T follicular helper cell (primary cell): ENCODE measurements at places on chromosomes 3 and 15.

- DNase-seq, result no peak
Measured at GRCh38 chr15:51180011-51180410, 85.3 kb upstream of the TNFAIP8L3 start.

GRCh38 chr3:127419182-127419581 is 131.3 kb upstream of the PRR20G start:
- DNase-seq, result no peak

DNA sequence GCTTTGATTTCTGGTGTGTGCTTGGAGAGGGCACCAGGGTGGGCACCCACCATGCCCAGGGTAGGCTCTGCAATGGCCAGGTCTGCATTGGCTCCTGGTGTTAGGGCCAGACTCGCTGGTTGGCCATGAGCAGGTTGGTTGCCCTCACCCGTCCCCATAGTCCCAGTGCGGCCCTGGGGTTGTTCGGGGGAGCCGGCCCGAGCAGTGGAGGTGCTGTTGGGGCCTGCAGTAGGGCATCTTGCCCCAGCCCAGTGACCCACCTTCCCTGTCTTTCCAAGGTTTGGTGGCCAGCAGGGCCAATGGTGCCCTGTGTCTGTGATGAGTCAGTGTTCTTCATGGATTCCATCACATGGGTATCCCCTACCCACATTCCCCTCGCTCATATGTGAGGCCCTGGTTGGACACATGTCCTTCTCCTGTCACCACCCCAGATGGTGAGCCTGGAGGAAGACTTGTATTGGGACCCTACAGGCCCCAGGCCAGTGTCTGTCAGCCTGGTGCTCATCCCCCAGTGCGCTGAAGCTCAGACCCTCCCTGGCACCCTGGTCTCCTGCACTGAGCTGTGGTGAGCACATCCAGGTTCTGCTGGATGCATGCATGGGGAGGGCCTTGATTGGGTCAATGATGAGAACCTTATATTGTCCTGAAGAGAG is 190.1 kb downstream of the UBE3A start:
- DNase-seq, result no peak

DNA sequence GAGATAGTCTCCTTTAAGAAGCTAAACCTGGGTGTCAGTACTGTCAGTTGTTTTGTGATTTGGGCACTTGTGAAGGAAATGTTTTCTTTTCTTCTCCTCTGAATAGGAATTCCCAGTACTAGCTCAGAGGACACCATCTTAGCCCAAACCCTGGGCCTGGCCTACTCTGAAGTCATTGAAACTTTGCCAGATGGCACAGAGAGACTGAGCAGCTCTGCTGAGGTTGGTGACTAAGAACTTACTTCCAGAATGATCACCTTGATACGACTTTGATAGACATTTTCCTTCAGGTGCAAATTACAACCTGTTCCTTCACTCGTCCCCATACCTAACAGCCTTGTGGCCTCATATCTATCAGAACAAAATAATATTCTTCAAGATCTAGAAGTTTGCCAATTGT is 100.2 kb downstream of the LARS2 start:
- no peak for DNase-seq

DNA sequence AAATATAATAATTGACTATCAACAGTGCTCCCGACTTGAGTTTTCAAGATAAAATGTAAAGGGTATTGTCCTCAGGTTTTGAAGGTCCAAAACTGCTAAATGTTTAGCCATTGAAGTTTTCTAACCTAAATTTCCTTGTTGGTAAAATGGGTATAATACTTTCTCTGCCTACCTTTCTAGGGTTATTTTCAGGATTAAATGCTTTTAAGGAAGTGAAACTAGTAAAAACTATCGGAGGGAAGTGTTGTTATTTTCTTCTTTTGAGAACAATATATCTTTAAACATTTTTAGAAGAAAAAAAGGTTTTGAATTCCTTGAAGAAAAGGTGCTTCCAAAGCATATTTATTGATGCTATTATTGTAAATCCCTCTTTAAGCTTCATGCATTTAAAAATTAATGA is 67.3 kb downstream of the FILIP1L start:
- no peak for DNase-seq

- DNase-seq, result no peak
Measured at GRCh38 chr3:170697131-170697530, 111.3 kb upstream of the SLC7A14 start.

DNA sequence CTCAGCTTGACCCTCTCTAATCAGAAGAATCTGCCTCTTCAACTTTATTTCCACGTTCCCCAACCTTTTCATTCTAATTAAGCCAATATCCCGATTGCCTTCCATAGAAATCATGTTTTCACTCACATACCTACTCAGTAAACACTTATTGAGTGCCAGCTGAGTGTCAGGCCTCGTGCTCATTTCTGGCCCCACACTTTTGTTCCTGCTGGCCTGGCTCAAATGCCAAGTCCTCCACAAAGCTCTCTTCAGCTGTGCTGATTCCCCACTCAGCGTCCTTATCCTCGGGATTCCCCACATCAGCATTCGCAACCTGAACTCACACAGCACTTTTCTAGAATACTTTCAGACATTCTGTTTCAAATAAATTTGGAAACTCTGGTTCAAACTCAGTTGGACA is 68.9 kb downstream of the THBS1 start:
- no peak for DNase-seq

GRCh38 chr3:136753326-136753939 is 1.3 kb upstream of the STAG1 start:
- no peak for DNase-seq

- DNase-seq, result no peak
Measured at GRCh38 chr15:94125698-94126097, 105.7 kb upstream of the MCTP2 start.

DNA sequence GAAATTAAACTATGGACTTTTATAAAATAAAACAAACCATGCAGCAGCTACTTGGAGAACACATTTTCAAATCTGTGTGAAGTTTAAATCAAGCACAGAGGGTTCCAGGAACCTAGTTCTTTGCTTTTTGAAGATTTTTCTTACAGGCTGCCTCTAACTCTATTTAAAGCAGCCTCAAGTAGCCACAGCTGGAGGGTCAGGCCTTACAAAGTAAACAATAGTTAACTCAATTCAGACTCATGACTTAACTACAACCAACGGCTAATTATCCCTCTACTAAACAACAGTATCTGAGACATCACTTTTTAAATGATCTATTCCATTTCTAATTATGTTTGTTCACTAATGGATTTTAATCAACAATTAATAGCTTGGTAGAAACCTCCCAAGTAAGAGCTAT is 9.8 kb downstream of the LRIG1 start:
- no peak for DNase-seq

DNA sequence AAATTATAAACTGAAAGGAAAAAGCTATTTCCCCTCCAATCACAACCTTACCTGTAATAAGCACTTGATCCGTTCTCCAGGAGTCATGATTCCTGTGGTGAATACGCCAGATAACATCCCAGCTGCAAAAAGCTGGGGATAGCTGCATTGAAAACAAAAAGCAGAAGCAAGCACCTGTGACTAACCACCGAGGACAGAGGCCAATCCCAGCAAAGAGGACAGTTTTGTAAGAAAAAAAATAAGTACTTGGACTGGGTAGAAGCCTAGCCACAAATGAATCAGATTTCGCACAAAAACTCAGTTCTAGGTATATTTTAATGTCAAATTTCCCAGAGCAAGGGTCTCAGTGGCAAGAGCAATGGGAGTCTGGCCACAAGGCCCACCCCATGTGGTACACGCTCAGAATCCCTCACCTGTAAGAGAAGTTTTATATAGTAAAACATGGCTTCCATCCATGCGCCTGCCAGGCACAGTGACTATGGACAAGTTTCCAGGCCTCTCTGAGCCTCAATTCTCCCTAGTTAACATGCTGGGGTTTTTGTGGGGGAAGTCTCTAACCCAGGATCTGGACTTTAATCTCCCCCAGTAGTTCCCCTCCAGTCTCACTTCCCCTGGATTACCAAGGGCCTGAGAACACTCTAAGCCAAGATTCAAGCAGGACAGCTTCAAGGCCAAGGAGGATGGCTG is 19.2 kb downstream of the SLC25A20 start:
- no peak for DNase-seq

GRCh38 chr3:27713435-27714145 is 8.5 kb downstream of the EOMES start:
- no peak for DNase-seq

GRCh38 chr3:54999159-54999558 is 71.3 kb upstream of the LRTM1 start:
- no peak for DNase-seq

- no peak for DNase-seq
Measured at GRCh38 chr3:126146525-126147146, 33.8 kb downstream of the ALDH1L1 start.

DNA sequence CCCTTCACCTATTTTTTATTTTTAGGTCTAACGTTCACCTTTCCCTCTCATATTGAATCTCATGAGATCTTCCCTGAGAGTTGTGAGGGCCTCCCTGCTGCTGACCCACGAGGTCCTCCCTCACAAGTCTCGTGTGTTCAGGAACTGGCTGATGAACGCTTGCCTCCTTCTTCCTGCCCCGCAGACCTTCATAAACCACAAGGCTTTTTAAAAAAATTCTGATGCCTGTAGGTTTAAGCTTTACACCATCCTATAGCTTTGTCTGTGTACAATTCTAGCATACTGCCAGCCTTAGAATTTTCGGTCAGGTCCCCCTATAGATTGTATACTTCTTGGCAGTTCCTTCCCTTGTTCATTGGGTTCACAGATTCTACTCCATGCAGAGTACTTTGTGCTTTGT is 50.5 kb downstream of the CHST2 start:
- DNase-seq, result no peak

GRCh38 chr3:49673121-49673714 is 933 bp upstream of the APEH start:
- DNase-seq, result no peak

- DNase-seq, result no peak
Measured at GRCh38 chr3:113148284-113148683, 63.1 kb upstream of the BOC start.

DNA sequence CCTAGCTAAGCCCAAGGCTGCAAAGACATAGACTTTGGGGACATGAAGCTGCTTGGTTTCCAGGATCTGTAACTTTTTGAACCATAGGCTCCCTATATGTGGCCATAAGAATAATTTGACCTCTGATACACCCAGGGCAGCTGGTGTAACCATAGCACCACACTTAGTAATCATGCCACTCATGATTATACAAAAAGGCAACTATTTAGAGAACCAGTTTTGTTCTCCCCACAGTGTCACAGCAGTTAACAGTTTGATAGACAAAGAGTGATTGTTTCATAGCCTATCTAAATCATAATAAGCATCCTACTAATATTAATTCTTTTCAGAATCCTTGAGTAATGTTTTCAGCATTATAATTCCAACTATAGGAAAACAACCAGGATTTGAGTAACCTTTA is 334.9 kb downstream of the NEK10 start:
- DNase-seq, result no peak

DNA sequence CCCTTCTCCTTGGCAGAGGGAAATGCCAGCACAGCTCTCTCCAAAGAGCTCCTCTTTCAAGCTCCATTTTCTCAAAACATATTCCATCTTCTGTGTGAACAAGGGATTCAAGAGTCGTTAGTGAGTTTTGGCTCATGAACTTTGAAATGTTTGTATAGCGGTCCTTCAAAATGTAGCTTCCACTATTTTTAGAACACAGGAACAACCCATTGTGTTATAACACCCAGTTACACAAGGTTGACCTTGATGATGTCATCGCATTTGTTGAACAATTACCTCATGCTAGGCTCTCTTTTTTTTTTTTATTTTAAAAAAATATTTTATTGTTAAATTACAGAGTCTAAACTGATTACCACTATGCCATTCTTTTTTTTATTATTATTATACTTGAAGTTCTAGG is 251.7 kb downstream of the THSD4 start:
- no peak for DNase-seq

GRCh38 chr15:94417501-94418293 is 186.3 kb downstream of the MCTP2 start:
- no peak for DNase-seq

DNA sequence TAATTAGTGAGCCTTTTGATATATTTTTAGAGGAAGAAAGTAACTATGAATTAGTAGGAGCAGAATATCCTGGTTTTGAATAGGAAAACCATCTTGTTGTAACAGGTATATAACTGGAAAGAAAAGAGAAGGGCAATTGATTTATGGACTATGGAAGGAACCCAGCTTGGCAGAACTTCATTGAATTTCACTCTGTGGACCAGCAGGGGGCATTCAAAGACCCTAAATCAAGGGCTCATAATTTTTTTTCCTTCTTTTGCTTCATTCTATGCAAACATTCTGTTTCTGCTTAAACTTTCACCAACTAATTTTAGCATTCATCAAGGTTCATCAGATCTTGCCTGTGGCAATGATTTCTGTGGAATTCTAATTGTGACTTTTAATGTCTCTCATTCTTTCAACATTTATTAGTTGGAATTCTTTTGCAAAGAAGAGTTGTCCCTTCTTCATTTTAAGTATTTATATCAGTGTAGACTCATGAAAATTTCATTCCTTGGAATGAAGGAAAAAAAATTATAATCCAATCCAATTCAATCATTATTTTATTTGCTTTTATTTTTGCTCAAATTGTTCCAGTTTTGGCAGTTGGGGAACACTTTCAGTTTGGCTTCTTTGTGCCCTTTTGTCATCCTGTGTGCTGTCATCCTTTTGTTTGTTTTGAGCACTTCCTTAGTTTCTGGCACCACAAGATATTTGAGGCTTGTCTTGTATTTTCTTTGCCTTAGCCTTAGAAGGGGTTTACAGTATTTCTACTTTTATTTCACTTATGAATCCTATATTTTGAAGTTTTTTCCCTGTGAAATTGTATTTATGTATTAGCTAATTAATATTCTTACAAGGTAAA is 30.4 kb downstream of the NXPE3 start:
- DNase-seq, result peak; percentile 18

DNA sequence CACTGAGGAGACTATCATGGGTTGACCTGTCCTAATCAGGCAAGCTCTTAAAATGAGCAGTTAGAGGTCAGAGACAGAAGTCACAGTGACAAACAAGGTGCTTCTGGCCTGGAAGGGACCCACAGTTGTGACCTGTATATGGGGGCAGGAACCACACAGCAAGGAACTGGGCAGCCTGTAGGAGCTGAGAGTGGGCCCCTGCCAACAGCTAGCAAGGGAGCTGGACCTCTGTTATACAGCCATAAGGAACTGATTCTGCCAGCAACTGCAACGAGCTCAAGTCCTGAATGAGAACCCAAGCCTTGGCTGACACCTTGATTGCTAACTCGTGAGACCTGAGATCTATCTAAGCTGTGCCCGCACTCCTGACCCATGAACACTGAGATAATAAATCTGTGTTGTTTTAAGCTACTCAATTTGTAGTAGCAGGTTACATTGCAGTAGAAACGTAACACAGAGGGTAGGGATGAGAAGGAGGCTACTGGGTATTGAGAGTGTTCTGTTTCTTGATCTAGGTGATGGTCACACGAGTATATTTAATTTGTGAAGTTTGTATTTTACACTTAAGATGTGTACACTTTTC is 44.5 kb upstream of the MAGI1 start:
- no peak for DNase-seq
